Thyroid gland (tissue), 4 donors: ENCODE measurements at places on chromosomes 12 and 14.

GRCh38 chr12:92854344-92854743, 74.8 kb downstream of the EEA1 start:
- H3K27ac ChIP-seq, result no peak overlapping the region
- no peaks in the 10 kb centered on the region for H3K4me1 ChIP-seq
- H3K27me3 ChIP-seq, result no peaks in the 10 kb centered on the region
- no peaks in the 10 kb centered on the region for H3K36me3 ChIP-seq

DNA sequence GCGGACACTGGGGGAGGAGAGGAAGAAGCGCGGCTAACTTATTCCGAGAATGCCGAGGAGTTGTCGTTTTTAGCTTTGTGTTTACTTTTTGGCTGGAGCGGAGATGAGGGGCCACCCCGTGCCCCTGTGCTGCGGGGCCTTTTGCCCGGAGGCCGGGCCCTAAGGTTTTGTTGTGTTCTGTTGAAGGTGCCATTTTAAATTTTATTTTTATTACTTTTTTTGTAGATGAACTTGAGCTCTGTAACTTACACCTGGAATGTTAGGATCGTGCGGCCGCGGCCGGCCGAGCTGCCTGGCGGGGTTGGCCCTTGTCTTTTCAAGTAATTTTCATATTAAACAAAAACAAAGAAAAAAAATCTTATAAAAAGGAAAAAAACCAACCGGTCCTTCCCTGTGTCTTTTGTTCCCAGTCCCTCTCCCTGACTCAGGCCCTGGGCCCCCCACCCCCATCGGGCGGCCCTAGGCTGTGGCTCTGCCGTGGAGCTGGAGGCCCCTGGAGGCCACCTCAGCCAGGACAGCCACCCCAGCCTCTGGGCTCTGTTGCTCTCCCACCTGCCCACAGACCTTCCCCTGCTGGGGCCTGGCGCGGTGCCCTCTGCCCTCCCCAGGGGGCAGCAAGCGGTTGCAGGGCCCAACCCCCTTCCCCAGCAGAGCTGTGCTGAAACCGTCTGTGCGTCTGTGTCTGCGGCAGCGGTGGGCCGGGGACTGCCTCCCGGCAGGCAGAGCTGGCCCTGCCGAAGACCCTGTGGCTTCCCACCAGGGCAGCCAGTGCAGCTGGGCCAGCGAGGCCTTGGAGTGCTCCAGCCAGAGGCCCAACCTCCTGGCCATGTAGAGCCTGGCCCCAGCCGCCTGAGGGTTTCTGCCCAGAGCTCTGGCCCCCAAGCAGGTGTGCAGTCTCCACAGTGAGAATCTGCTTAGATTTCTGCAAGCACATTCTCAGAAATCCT, 4.0 kb upstream of the CRIP2 start:
- H3K36me3 ChIP-seq, result peaks cover 6% of the 10 kb centered on the region
- H3K4me3 ChIP-seq, result no peak overlapping the region
- peaks cover 71% of the 10 kb centered on the region for H3K4me1 ChIP-seq

DNA sequence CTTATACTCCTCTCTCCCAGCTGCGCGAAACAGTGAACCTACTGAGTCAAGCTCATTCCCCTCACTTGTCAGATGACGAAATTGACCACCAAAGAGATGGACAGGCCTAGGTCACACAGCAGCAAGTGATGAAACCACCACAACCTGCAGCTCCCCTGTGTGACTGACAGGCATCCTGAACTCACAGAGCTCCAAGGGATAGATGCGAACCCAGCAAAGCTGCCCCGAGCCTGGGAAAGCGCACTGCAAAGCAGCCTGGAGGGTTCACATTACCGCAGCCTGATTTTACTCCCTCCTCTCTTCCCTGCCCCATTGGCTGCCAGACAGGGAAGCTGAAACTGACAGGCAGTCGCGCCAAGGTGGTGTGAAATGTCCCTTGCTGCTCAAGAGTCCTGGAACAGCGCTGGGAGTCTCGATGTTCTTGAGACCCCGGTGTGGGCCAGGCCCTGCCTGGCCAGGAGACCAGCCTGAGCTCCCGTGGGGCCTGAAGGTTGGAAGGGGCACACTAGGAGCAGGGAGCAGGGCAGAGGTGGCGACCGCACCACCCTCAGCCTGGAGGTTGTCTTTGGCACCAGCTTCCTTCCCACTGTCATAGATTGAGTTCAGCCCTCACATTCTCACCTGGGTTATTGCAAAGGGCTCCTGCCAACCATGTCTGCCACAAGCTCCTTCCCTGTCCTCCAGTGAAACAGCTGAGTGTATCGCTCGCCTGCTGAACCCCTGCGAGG, 36.3 kb downstream of the SNRNP35 start:
- peaks cover 18% of the 10 kb centered on the region for H3K36me3 ChIP-seq
- H3K27ac ChIP-seq, result no peak overlapping the region
- DNase-seq, result no peak
- no peaks in the 10 kb centered on the region for H3K27me3 ChIP-seq
- H3K4me3 ChIP-seq, result no peak overlapping the region
- H3K4me1 ChIP-seq, result no peaks in the 10 kb centered on the region

- H3K27ac ChIP-seq, result no peak overlapping the region
- no peak for DNase-seq
- no peaks in the 10 kb centered on the region for H3K27me3 ChIP-seq
These were observed 127.8 kb downstream of the ANO2 start for GRCh38 chr12:5817246-5817645.

GRCh38 chr14:35333797-35334743, 41.9 kb downstream of the PSMA6 start:
- H3K4me3 ChIP-seq, result no peak overlapping the region
- H3K27me3 ChIP-seq, result no peaks in the 10 kb centered on the region
- no peaks in the 10 kb centered on the region for H3K36me3 ChIP-seq
- H3K4me1 ChIP-seq, result peaks cover 64% of the 10 kb centered on the region

- H3K27me3 ChIP-seq, result no peaks in the 10 kb centered on the region
- H3K27ac ChIP-seq, result no peak overlapping the region
- DNase-seq, result no peak
- no peaks in the 10 kb centered on the region for H3K4me1 ChIP-seq
These were observed 107.3 kb downstream of the SLC41A2 start for GRCh38 chr12:104850781-104851180.

GRCh38 chr12:79548610-79548924, 142.2 kb downstream of the PAWR start:
- H3K4me3 ChIP-seq, result no peak overlapping the region
- peaks cover 56% of the 10 kb centered on the region for H3K4me1 ChIP-seq
- H3K27ac ChIP-seq, result peak overlapping the region; percentile 93
- no peaks in the 10 kb centered on the region for H3K36me3 ChIP-seq

GRCh38 chr12:97500537-97500936, 37.9 kb downstream of the RMST start:
- DNase-seq, result no peak
- H3K27me3 ChIP-seq, result no peaks in the 10 kb centered on the region
- H3K27ac ChIP-seq, result no peak overlapping the region
- no peaks in the 10 kb centered on the region for H3K4me1 ChIP-seq
- peaks cover 28% of the 10 kb centered on the region for H3K36me3 ChIP-seq

DNA sequence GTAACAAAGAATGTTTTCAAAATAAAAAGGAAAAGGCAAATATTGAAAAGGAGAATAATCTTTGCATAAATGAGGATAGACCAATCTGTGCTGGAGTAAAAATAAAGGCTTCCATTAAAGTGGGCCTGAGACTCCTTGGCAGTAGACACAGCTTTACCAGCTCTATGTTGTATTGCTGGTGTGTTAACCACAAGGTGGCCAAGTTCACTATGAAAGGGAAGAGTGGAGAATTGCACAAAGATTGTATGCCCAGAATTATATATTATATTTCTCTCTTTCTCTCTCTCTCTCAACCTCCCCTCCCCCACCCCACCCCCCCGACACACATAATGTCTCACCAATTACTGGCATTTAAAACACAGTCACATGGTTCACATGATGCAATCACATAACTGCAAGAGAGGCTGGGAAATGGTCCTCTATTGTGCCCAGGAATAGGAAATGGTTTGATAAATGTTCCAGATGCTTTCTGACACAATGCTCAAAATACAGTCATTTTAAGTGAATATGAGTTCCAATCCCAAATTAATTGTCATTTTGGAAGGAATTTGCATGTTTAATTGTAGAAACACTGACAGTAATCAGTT, 222.6 kb upstream of the SYT1 start:
- no peaks in the 10 kb centered on the region for H3K36me3 ChIP-seq
- no peaks in the 10 kb centered on the region for H3K4me1 ChIP-seq
- H3K27me3 ChIP-seq, result no peaks in the 10 kb centered on the region
- no peak overlapping the region for H3K4me3 ChIP-seq

GRCh38 chr12:121196902-121197301, 13.0 kb upstream of the P2RX4 start:
- DNase-seq, result no peak
- H3K4me1 ChIP-seq, result no peaks in the 10 kb centered on the region
- no peak overlapping the region for H3K27ac ChIP-seq
- no peaks in the 10 kb centered on the region for H3K27me3 ChIP-seq

DNA sequence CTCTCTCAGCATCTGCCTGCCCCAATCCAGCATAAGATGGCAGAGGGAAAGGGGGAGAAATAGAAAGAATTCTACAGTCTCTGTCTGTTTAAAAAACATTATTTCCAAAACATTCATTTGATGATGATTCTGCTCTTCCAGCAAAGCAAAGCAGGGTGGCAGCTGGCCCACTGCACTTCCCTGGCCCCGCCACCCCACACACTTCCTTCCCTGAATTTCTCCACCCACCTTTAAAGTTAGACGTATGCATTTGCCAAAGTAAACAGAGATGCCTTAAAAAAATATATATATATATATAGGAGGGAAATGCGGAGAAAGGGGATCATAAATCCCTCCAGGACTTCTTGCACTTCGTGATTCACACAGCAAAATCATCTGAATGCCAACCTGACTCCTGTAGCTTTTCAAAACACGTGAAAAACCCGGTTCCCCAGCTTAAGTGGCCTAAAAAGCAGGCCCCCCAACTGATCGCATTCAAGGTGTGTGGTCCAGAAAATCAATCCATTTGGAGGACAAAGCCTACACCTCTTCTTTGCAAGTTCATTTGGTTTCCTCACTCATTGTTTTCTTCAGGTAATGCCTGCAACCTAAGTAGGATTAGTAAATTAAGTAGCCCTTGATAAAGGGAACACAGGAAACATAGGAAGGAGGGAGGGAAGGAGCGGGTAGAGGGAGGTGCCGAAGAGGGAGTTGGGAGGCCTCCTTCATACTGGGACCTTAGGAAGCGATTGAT, 68.8 kb downstream of the LLPH start:
- no peak for DNase-seq
- peaks cover 9% of the 10 kb centered on the region for H3K4me1 ChIP-seq
- no peaks in the 10 kb centered on the region for H3K36me3 ChIP-seq
- no peak overlapping the region for H3K4me3 ChIP-seq
- H3K27me3 ChIP-seq, result no peaks in the 10 kb centered on the region
- no peak overlapping the region for H3K27ac ChIP-seq

GRCh38 chr14:26204728-26205479, 392.9 kb downstream of the NOVA1 start:
- H3K4me1 ChIP-seq, result no peaks in the 10 kb centered on the region
- peak; percentile 58 for DNase-seq
- no peak overlapping the region for H3K27ac ChIP-seq
- no peaks in the 10 kb centered on the region for H3K27me3 ChIP-seq
- H3K36me3 ChIP-seq, result no peaks in the 10 kb centered on the region

DNA sequence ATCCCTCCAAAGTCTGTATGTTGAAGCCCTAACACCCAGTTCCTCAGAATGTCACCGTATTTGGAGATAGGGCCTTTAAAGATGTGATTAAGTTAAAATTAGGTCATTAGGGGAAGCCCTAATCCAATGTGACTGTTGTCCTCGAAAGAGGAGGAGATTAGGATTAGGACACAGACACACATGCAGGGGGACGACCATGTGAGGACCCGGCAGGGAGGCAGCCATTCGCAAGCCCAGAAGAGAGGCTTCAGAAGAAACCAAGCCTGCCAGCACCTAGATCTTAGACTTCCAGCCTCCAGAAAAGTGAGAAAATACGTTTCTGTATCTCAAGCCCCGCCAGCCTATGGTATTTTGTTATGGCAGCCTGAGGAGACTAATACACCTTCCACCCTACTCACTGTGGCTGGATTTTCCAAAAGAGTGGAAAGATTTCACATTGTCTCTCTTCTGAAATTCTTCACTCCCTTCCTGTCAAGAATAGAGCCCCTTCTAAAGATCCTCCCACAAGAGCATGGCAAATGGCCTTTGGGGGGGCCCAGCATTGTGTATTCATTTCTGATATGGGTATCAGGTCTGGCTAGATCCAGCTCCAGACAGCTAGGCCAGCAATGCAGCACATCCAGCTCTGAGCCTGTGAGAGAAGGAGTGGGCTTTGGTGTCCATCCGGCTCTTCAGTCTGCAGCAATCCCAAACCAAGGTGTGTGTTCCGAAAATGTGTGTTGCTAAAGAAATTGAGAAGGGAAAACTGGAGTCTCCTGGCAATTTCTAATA, 15.4 kb upstream of the UBC start:
- H3K4me3 ChIP-seq, result no peak overlapping the region
- H3K27me3 ChIP-seq, result no peaks in the 10 kb centered on the region
- no peak for DNase-seq
- no peaks in the 10 kb centered on the region for H3K36me3 ChIP-seq
- no peak overlapping the region for H3K27ac ChIP-seq
- H3K4me1 ChIP-seq, result no peaks in the 10 kb centered on the region

DNA sequence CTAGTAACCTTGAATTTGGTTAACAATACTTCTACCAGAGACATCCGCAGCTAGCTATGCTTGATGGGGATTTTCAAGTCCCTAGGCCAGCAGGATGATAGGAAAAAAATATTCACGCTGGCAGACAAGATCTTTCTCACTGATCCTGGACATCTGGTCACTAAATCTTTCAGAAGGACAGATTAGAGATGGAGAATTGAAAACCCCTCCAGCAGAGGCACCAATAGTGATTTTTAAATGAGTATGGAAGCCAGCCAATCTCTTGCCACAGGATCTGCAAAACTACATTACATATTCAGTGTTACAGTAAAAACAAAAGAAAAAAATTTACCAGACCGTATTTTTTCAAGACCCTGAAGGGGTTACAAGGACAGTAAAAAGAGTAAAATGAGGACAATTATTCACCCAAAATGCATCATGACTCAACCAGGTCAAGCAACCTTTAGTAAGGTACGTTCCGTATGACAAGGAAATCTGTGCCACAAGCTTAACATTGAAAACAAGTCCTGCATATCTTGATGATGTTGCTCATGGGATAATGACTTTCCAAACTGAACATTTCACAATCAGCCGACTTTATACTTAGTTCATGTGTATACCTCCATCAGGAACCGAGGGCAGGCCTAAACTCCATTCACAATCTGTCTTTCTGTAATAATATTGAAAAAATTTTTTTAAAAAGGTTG, 239.5 kb downstream of the GXYLT1 start:
- H3K4me1 ChIP-seq, result no peaks in the 10 kb centered on the region
- H3K27ac ChIP-seq, result no peak overlapping the region
- H3K4me3 ChIP-seq, result no peak overlapping the region
- H3K36me3 ChIP-seq, result no peaks in the 10 kb centered on the region
- no peak for DNase-seq
- H3K27me3 ChIP-seq, result no peaks in the 10 kb centered on the region

DNA sequence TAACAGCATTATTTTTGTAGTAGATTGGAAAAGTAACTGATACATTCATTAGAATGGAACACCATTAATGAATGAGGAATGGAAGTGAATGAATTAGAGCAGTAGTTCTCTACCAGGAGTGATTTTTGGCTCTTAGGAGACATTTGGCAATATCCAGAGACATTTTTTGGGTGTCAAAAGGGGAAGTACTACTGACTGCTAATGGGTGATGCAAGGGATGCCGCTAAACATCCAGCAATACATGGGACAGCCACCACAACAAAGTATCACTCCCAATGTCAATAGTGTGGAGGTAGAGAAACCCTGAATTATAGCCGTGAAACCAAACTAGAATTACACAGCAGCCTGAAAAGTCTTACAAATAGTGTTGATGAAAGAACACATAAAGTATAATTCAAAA, 1.5 kb downstream of the CHURC1 start:
- H3K27me3 ChIP-seq, result no peaks in the 10 kb centered on the region
- peaks cover 39% of the 10 kb centered on the region for H3K4me1 ChIP-seq
- no peak overlapping the region for H3K27ac ChIP-seq
- no peaks in the 10 kb centered on the region for H3K36me3 ChIP-seq
- no peak overlapping the region for H3K4me3 ChIP-seq
